ENCODE measurements at places on chromosomes 2 and 18.

- DNase-seq: no peak
These were observed 624.9 kb upstream of the FANCL start for GRCh38 chr2:58866040-58866439.

GRCh38 chr2:1748176-1748740 is 3.9 kb upstream of the PXDN start:
- DNase-seq: no peak

GRCh38 chr2:230925879-230926765 is 1.1 kb upstream of the GPR55 start:
- peak; percentile 11 for DNase-seq

GRCh38 chr2:211454679-211455078 is 898.3 kb downstream of the CPS1 start:
- DNase-seq: no peak

DNA sequence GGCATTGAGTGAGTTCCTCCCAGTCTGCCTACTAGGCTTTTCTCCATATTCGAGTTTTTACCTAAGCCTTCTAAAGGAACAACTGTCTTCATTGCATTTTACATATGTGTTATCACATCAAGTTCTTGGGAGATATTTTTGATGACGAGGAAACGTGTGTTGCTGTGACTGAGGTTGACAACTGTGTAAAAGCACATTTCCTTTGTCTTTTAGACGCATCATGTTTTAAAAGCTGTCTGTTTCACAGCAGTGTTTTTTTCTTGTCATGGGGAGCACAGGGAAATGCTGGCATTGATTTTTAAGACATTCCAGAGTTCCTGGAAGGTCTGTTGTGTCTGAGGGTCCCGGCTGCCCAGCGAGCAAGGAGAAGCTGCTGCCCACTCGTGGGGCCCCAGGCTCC is 381.8 kb downstream of the DCDC2C start:
- no peak for DNase-seq

DNA sequence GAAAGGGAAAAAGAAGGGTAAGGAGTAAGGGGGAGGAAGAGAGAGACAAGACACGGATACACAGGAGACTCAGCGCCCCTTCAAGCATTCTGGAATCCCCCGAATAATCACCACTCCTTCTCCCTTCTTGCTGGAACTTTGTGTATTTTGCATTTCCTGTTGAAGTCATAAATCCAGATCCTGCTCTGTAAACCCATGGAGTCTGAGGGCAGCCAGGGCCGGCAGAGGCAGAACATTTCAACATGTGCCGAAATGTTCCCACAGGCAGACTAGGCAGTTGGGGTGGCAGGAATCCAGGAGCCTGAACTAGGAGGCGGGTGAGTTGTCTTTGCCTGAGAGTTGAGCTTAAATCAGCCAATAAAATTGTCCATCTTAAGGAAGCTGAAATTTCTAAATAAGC is 193.1 kb downstream of the SH3RF3 start:
- peak; percentile 88 for DNase-seq

GRCh38 chr2:102891296-102891695 is 129.5 kb downstream of the TMEM182 start:
- DNase-seq: peak; percentile 27

GRCh38 chr2:46548521-46549144 is 69.3 kb downstream of the TMEM247 start:
- DNase-seq: no peak

DNA sequence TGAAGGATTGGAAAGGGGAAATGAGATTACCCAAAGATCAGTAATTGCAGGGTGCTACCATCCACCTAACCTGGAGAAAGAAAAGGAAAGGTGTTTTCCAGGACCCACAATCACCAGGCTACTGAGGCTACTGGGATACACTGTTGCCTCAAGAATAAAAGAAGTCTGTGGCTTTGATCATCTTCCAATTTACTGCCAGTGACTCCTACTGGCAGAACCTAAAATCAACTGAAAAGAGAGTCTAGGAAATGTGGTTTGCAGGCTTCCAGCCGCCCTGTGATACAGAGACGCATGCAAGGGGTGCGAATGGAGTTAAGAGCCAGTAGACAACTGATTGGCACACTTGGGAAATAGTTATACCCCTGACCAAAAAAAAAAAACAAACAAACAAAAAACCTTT is 16.6 kb upstream of the TTL start:
- DNase-seq: no peak

GRCh38 chr2:202910698-202911097 is 775 bp downstream of the WDR12 start:
- DNase-seq: no peak

DNA sequence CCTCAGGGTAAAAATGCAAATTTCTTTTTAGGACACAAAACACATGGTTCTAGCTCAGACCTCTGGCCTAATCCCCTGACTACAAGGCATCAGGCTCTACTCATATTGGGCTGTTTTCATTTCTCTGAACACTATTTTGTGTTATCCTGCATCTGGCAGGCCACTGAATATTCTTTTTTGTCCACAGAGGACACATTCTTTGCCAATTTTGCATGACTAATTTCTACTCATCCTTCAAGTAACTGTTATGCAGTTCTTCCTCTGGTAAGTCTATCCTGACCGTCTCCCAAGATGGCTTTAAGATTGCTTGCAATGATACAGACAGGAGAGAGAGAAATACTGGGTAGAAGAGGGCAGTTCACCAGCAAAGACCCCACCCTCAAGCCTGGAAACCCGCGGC is 107.6 kb upstream of the RGPD4 start:
- no peak for DNase-seq

- no peak for DNase-seq
These were observed 164.6 kb downstream of the LDLRAD4 start for GRCh38 chr18:13382954-13383827.

DNA sequence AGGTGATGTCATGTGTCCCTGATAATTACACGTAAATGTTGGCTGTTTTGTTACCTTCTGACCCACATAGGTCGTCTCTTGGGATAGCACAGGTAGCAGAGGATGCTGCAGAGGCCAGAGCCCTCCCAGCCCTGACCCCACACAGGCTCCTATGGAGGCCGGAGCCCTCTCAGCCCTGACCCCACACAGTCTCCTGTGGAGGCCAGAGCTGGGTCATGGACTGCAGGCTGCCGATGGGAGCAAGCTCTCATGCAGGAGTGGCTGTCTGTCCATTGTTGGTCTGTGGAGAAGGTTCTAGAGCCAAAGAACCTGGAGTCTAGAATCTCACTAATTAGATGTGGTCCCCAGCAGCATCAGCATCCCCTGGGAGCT is 155.5 kb downstream of the LDLRAD4 start:
- DNase-seq: no peak

- DNase-seq: peak; percentile 68
These were observed 25.0 kb downstream of the DCDC2C start for GRCh38 chr2:3728104-3729054.

- DNase-seq: no peak
These were observed 63.9 kb downstream of the GYPC start for GRCh38 chr2:126719833-126720351.

- no peak for DNase-seq
These were observed 4.9 kb downstream of the PAX3 start for GRCh38 chr2:222293660-222294630.

DNA sequence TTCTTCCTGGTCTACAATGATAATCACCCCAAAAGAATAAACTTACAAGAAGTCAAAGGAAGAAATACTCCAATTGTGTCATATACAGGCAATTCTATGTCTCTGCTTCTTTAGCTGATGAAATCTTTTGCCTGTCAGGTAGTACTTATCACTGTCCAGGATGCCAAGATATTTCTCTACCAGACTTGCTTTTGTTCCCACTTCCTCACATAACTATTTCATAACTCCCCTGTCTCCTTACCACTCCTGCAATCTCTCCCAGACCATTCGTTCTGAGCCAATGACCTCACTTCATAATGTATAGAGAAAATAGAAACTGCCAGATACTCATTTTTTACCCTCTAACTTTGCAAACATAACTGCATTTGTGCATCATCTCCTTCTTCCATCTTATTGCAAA is 39.1 kb downstream of the HNMT start:
- no peak for DNase-seq

- no peak for DNase-seq
These were observed 148.7 kb downstream of the RAPGEF4 start for GRCh38 chr2:172884336-172884735.

- DNase-seq: no peak
These were observed 774.1 kb upstream of the LRRTM1 start for GRCh38 chr2:81078631-81079030.

- DNase-seq: no peak
These were observed 16.4 kb downstream of the EMX1 start for GRCh38 chr2:72933646-72934151.

GRCh38 chr2:197615016-197615652 is 60.3 kb downstream of the RFTN2 start:
- no peak for DNase-seq

GRCh38 chr2:221895366-221896121 is 323.4 kb upstream of the EPHA4 start:
- peak; percentile 68 for DNase-seq

- DNase-seq: no peak
These were observed 209.3 kb downstream of the HAUS1 start for GRCh38 chr18:46313521-46313920.

DNA sequence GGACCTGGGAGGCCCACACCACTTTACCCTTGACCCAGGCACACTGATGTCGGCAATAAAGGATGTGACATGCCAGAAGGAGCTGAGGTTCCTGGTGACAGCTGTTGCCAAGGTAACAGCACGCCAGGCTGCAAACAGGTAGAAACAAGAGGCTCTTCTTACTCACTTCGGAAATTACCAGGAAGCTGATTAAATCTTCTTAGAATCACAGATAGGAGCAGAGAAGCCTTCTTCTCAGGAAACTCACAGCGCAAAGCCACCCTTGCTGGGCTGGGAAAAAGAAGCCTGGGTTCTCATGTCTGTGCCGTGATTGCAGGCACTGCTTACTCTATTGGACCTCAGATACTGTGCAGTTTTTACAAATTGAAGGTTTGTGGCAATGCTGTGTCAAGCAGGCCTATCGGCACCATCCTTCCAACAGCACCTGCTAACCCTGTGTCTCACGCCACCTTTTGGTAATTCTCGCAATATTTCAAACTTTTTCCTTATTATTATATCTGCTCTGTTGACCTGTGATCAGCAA is 61.0 kb upstream of the TAF1B start:
- DNase-seq: no peak

Data from right hindlimb (tissue), 1 donor.